ENCODE measurements at places on chromosomes 2 and 18.

- no peak for DNase-seq
Measured at GRCh38 chr2:59706729-59707128, 846.7 kb downstream of the BCL11A start.

GRCh38 chr18:76351961-76352581 lies 143.0 kb downstream of the ZNF516 start:
- DNase-seq = no peak

DNA sequence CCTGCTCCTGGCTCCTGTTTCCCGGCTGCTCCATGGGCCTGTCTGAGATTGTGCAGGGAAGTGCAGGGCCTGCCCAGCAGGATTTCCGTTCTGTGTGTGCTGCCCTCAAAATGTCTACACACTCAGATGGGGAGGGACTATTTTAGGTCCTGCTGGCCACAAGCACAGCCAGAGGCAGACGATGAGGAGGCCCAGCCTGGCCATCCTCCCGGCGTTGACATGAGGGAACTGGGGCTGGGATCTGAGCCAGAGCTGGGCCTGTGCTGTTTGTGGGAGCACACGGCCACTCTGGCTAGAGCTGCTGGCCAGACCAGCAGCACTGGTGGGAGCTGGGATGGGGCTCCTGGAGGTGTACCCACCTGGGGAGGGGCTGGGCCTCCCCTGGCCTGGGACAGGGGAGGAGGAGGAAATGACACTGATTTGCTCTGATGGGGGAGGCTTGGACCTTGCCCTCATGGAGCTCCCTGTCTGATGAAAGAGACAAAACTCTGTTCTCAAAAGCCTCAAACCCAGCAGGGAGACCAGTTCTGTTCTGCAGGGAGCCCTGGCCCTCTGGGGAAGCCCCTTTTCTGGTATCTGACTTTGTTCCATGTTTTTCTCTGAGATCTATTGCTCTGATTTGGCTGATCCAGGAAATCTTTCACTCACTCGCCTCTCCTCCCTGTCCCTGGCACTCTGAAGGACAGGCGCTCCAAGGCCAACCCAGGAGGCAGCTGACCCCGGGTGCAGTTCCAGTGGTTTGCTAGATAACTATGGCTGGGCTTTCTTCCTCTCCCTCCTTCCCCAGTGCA lies 161.8 kb downstream of the DYSF start:
- DNase-seq = no peak

DNA sequence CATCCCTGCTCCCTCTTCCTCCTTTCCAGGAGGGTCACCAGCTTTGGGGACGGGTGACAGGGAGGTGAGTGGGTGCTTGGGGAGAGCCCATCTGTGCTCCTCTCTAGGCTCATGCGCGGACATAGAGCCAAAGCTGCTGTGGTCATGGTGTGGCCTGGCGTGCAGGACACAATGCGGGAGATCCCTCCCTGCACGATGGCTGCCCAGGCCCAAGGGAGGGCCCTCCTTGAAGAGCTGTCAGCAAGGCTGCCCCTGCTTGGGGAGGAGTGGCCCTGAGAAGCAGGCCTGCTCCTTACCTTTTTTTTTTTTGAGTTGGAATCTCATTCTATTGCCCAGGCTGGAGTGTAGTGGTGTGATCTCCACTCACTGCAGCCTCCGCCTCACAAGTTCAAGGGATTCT lies 111.4 kb downstream of the DYSF start:
- no peak for DNase-seq

DNA sequence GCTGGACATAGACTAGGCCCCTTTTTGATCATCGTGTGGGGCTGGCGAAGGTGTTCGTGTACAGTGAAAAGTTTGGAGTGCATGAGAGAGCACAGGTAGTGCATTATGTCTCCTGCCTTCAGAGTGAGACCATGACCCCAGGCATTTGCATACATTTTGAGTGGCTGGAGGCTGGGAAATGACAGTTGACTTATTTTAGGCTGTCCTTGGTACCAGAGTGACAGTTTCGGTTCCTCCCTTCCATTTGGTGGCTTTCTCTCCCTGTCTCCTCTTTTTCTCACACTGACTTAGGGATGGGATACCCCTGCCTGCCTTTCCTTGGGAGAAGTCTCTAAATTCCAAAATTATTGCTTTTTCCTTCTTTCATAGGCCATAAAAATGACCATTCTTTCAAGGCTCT lies 20.1 kb downstream of the SERPINB12 start:
- no peak for DNase-seq

DNA sequence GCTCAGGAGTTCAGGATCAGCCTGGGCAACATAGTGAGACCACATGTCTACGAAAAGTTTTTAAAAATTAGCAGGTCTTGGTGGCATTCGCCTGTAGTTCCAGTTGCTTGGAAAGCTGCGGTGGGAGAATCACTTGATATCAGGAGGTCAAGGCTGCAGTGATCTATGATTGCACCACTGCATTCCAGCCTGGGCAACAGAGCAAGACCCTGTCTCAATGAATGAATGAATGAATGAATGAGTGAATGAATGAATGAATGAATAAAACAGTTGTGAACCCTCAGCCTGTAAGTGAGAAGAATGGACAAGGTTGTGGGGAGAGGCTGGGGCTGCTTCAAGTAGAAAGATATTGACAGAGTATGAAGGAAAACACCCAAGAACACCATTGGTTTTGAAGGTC lies 48.0 kb downstream of the ARHGAP28 start:
- no peak for DNase-seq

DNA sequence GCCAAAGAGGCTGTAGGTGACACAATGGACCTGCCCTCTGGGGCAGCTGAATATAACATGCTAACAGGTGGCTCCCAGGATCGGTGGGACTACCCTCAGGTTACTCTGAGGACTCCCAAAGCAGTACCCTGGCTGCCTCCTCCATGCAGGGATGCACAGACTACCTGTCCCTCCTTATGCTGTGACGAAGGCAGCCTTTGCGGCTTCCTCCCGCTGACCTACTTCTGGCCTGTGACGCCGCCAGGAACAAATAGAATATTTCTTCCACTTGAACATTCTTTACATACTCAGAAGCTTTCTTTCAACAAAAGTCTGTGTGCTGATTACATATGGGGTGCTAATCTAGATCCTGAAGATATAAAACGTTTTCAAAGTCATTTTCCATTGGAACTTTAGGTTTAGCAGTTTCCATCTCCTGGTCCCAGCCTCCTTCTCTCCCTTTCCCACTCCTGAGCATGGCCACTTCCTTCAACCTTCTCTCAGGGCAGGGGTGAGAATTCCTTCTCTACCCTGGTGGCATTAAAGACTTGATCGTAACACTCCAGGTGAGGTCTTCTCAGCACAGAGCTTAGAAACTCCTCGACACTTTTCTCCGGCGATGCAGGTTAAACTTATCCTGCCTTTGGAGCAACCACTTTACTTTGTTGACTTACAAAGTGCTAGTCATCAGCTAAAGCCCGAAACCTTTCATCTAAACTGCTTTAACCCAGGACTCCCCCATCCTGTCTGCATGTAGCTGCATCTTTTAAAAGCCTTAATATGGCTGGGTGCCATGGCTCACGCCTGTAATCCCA lies 58.9 kb upstream of the STK17B start:
- DNase-seq = peak; percentile 56

DNA sequence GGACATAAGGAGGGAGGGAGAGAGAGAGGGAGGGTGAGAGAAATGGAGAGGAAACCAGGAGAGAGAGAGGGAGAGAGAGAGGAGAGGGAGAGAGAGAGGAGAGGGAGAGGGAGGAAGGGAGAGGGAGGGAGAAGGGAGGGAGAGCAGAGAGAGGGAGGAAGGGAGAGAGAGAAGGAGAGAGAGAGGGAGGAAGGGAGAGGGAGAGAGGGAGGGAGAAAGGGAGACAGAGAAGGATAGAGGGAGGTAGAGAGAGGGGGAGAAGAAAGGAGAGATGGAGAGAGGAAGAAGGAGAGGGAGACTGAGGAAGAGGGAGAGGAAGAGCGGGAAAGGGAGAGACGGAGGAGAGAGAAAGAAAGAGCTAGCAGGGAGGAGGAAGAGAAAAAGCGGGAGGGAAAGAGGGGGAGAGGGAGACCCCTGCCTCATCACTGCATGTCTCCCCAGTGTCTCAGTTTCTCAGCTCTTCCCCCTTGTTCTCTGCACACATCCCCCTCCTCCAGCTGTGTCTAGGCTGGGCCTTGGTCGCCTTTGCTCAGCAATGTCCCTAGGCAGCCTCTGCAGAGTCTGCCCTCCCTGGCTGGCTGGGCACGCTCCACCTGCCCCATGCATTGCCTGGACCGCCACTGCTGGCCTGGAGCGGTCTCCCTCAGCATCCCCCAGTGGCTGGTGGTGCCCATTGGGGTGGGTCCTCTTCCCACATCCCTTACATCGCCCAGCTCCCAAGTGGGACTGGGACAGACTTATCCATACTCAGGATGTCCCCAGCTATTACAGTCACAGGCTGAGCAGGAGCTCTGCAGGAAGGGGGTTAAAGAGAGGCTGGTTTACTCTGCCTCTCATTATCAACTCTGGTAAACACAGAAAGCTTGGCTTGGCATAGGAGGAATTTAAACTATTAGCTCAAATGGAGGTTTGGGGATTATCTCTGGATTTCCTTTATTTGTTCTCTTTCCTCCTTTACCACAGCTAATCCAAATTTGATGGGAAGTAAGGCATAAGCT lies 85.7 kb upstream of the APCDD1 start:
- no peak for DNase-seq

DNA sequence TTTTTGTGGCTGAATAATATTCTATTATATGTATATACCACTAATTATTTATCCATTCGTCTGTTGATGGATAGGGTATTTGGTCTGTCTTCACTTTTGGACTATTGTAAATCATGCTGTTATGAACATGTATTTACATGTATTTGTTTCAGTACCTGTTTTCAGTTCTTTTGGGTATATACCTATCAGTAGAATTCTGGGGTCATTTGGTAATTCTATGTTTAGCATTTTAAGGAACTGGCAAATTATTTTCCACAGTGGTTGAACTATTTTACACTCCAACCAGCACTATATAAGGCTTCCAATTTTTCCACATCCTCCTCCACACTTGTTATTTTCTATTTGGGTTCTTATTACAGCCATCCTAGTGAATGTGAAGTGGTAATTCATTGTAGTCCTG lies 12.4 kb upstream of the TANK start:
- no peak for DNase-seq

- DNase-seq = no peak
Measured at GRCh38 chr18:45104049-45104395, 423.3 kb downstream of the SETBP1 start.

Measured in CD4-positive, alpha-beta T cell treated with Interleukin-4 for 4 hours (primary cell).